ENCODE measurements at places on chromosomes 3 and 15.

GRCh38 chr3:150135287-150135721 is 164.6 kb upstream of the PFN2 start:
- peak; percentile 18 for DNase-seq

GRCh38 chr3:149610351-149611105 is 47.3 kb downstream of the WWTR1 start:
- DNase-seq: peak; percentile 47

- DNase-seq: peak; percentile 77
Observed at GRCh38 chr3:150495563-150496168, 50.6 kb downstream of the SERP1 start.

DNA sequence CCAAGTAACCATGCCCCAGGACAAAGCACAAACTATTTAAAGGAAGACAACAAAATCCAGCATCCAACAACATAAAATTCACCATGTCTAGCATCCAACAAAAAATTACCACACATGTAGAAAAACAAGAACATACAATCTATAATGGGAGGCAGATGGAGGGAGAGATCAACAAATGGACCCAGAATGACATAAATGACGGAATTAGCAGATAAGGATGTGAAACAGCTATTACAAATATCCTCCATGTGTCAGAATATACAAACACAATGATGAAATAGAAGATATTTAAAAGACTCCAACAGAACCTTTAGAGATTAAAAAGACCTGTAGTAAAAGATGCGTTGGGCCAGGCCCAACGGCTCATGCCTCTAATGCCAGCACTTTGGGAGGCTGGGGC is 10.8 kb downstream of the LYSMD4 start:
- no peak for DNase-seq

DNA sequence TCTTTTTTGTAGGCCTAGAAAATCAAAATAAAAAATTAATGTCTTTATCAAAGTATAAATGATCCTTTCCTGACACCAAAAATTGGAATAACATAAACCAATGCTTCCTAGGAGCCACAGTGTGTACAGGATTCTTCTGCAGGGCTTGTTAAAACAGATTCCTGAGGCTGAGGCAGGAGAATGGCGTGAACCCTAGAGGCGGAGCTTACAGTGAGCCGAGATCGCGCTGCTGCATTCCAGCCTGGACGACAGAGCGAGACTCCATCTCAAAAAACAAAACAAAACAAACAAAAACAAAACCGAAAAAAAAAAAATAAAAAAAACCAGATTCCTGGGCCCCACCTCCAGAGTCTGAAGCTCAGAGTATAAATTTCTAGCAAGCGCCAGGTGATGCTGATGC is 78.0 kb downstream of the PEX5L start:
- DNase-seq: no peak

- DNase-seq: no peak
Observed at GRCh38 chr3:1103525-1103924, 10.7 kb downstream of the CNTN6 start.

DNA sequence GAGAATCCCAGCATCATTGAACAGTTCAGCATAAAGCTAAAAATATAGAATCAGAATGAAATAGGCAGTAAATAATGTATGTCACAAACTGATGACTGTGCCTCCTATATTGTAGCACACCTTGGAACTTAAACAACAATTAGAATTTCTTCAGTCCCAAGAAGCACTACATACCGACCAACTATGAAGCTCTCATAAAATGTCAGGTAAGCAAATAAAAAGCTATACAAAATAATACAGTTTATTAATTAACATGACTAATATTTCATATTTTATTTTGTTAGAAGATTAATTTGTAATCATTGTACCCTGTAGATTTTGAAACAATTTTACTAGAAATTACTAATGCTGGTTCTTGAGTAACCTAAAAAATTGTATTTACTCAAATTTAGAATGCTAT is 85.1 kb upstream of the GK5 start:
- no peak for DNase-seq

DNA sequence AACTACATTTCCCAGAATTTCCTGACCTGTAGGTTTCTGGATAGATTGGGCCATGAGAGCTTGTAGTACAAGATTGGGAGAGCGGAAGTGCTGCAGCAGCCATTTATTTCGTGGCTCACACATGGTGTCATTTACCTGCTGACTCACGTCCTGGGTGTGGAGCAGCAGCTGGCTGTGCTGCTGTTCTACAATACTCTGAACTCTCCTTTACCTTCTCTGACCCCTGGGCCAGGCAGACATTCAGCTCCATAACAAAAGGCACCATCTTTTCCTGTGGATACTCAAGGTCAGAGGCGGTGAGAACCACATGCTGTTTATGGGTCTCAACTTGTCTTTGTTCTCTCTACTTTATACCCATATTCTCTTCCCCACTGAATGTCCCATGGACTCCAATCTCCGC is 490.2 kb downstream of the IGSF11 start:
- no peak for DNase-seq

GRCh38 chr3:63706321-63707085 is 54.0 kb downstream of the SNTN start:
- DNase-seq: no peak

DNA sequence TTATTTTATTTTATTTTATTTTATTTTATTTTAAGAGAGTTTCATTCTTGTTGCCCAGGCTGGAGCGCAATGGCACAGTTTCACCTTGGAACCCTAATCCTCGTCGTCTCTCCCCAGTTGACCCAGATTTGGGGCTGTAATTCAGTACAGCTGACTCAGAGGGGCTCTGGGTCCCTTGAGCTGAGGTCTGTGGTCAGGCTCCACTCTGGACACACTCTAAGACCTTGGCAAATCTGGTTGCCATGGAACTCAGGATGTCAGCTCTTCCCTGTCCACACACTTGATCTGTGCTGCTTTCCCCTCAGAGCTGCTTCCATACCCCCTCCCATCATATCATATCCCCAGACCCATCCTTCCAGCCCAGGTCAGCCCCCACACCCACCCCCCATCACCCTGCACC is 675 bp upstream of the CYP11A1 start:
- DNase-seq: no peak

DNA sequence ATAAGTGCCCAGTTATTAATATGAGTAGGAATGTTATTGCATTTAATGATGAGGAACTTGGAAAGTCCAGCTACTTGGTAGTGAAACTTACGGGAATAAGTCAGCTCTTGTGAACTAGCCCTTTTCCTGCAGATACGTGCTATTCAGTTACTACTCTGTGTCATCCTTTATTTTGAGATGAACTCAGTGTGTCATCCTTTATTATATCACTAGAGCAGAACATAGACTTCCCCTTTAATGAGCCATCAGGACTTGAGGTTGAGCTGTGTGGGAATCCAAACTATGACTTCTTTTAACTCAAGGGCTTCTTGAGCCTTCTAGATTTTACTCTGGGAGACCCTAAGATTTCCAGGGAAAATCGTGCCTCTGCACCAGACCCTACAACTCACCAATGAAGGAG is 3.6 kb downstream of the ACTC1 start:
- DNase-seq: no peak

Data from midbrain (tissue), 1 donor.